ENCODE measurements at places on chromosomes 7 and 10. TPM values are rescaled to one million over a fixed set of nuclear protein-coding genes. Genes with fewer than 3 reads are reported as not detected.

Gene AGAP5
- total RNA-seq: 3.1 TPM

GRCh38 chr7:2713370-2713769, 25.4 kb downstream of the AMZ1 start:
- H3K36me3 ChIP-seq: peaks cover 9% of the 10 kb centered on the region
- no peak overlapping the region for H3K4me3 ChIP-seq
- peaks cover 1% of the 10 kb centered on the region for H3K4me1 ChIP-seq
- H3K27me3 ChIP-seq: no peaks in the 10 kb centered on the region

GRCh38 chr10:24622781-24623301, 100.8 kb downstream of the ARHGAP21 start:
- no peak overlapping the region for H3K27ac ChIP-seq
- no peaks in the 10 kb centered on the region for H3K4me1 ChIP-seq
- H3K36me3 ChIP-seq: no peaks in the 10 kb centered on the region
- no peak for DNase-seq
- no peaks in the 10 kb centered on the region for H3K27me3 ChIP-seq
- H3K4me3 ChIP-seq: no peak overlapping the region

DNA sequence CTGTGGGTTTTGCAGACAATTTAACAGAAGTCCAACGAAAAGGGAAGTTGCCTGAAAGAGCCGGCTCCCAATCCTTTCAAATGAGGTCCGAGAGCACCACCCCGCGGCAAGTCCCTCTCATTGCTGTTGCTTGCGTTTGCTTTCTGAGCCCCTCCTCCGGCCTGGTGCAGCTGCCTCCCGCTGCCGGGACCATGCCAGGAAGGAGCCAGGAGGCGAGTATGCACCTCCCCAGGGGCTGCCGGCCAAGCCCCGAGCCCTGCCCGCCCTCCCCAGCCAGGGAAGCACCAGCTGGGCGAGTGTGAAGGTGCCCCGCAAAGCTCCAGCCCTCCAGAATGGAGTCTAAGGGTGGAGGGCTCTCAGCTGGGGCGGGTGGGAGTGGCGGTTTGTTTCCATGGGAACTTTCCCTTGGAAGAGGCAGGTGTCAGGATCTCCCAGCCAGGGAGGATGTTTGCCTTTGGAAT, 25.8 kb upstream of the PPP2R2D start:
- DNase-seq: peak; percentile 68
- H3K4me3 ChIP-seq: peak overlapping the region; percentile 44
- no peaks in the 10 kb centered on the region for H3K4me1 ChIP-seq
- H3K36me3 ChIP-seq: no peaks in the 10 kb centered on the region
- H3K27ac ChIP-seq: no peak overlapping the region
- H3K27me3 ChIP-seq: no peaks in the 10 kb centered on the region

Gene TWIST1
- 0.31 TPM for total RNA-seq

GRCh38 chr10:97228130-97228774, 42.5 kb upstream of the SLIT1 start:
- DNase-seq: no peak
- H3K27ac ChIP-seq: no peak overlapping the region
- no peaks in the 10 kb centered on the region for H3K4me1 ChIP-seq
- peaks cover 15% of the 10 kb centered on the region for H3K36me3 ChIP-seq
- no peak overlapping the region for H3K4me3 ChIP-seq

DNA sequence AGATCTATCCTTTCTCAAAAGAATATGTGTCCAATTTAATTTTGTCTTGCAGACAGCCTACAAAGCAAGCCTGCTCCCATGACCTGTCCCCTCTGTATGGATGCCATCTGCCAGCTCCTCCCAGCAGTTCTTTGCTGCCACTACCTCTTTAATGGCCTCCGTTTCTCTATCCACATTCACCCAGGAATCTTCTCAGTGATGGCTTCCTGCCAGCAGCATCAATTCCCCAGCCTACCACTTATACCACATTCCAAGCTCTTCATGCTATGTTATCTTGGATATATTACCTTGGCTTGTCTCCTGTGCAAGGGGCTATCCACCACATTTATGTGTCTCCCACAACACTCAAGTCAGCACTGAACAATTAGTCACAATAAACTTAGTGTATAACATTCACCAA, 133.2 kb downstream of the VPS50 start:
- H3K27ac ChIP-seq: no peak overlapping the region
- no peak for DNase-seq
- no peak overlapping the region for H3K4me3 ChIP-seq
- H3K27me3 ChIP-seq: no peaks in the 10 kb centered on the region
- H3K36me3 ChIP-seq: no peaks in the 10 kb centered on the region
- no peaks in the 10 kb centered on the region for H3K4me1 ChIP-seq

GRCh38 chr7:105210721-105211205, 178.0 kb downstream of the SRPK2 start:
- no peaks in the 10 kb centered on the region for H3K27me3 ChIP-seq
- no peaks in the 10 kb centered on the region for H3K4me1 ChIP-seq
- H3K36me3 ChIP-seq: no peaks in the 10 kb centered on the region
- H3K4me3 ChIP-seq: no peak overlapping the region

- H3K36me3 ChIP-seq: no peaks in the 10 kb centered on the region
- H3K4me1 ChIP-seq: peaks cover 19% of the 10 kb centered on the region
- DNase-seq: no peak
- peaks cover 22% of the 10 kb centered on the region for H3K27me3 ChIP-seq
- no peak overlapping the region for H3K4me3 ChIP-seq
- no peak overlapping the region for H3K27ac ChIP-seq
Measured at GRCh38 chr10:101070098-101070497, 8.3 kb downstream of the KAZALD1 start.

DNA sequence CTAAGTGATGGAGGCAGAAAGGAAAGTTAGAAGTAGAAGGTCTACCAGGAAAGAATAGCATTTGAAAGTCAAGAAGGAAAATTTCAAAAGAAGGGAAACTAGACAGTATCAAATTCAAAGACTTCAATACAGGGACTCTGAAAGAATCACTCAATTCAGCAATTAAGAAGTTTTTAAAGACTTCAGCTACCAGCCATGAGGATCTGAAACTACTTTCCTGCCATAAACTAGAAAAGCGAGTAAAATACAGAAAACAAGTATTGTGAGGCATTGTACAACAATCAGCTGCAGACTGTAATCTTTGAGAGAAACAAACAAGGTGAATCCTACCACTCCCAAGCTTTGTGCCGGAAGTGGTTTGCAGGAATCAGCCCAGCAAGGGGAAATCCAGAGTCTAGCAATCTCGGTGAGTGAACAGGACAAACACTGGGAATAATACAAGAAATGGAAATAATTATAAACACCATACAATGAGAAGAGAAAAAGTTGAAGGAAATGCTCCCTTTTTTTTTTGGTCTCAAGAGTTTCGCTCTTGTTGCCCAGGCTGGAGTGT, 62.4 kb downstream of the ARHGAP12 start:
- H3K36me3 ChIP-seq: no peaks in the 10 kb centered on the region
- no peak for DNase-seq
- peaks cover 5% of the 10 kb centered on the region for H3K4me1 ChIP-seq
- no peaks in the 10 kb centered on the region for H3K27me3 ChIP-seq
- no peak overlapping the region for H3K27ac ChIP-seq

DNA sequence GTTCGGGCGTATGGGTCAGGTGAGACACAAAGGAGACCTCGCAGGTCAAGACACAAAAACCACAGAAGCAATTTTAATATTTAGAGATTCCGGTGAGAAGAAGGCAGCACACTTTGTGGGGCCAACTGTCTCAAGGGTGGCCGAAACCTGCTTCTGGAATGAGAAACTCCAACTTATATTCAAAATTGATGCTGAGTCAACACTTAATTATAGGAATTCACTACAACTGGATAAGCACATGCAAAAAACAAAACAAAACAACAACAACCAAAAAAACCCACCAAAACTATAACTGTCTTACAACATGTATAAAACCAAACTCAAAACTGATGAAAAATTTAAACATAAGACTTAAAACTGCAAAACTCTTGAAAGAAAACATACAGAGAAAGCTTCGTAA, 593.3 kb downstream of the POM121L12 start:
- no peaks in the 10 kb centered on the region for H3K4me1 ChIP-seq
- H3K36me3 ChIP-seq: no peaks in the 10 kb centered on the region
- no peak overlapping the region for H3K4me3 ChIP-seq
- H3K27ac ChIP-seq: no peak overlapping the region
- no peak for DNase-seq

- H3K27me3 ChIP-seq: no peaks in the 10 kb centered on the region
- H3K4me3 ChIP-seq: no peak overlapping the region
- DNase-seq: no peak
- no peaks in the 10 kb centered on the region for H3K36me3 ChIP-seq
- no peak overlapping the region for H3K27ac ChIP-seq
- H3K4me1 ChIP-seq: peaks cover 8% of the 10 kb centered on the region
Measured at GRCh38 chr10:58063861-58064480, 203.7 kb downstream of the IPMK start.

DNA sequence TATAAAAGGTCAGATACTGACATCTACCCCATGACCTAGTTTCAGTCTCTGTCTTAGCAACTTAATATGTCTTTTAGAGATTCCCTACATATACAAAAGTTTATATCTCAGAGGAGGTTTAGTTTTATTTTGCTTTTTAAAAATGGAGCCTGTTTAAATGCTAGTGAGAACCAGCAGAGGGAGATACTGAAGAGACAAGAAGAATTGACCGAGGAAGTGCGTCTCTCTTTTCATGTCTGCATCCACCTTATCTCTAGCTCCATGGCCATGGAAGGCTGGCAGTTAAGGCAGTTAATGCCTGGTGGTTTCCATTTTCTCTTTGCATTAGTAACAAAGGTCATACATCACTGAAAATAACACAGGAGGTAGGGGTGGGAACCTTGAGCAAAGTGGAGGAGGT, 10.7 kb downstream of the SUV39H2 start:
- no peaks in the 10 kb centered on the region for H3K4me1 ChIP-seq
- peaks cover 15% of the 10 kb centered on the region for H3K36me3 ChIP-seq
- H3K27me3 ChIP-seq: no peaks in the 10 kb centered on the region

Gene ELN
- total RNA-seq: 5.6 TPM

DNA sequence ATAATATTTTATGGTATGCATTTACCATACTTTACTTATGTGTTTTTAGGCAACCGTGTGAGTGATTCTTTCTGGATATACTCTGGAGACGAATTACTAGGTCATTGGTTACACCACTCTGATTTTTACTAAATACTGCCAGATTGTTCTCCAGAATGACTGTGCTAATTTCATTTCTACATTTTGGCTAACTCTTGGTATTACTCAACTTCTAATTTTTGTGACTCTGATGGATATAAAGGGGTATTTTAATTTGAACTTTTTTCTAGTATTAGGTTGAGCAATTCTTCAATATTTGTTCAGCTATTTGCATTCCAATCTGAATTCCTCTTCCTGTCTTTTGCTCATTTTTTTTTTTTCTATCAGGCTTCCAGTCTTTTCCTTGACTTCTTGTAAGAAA, 223.6 kb downstream of the MDFIC start:
- no peak overlapping the region for H3K27ac ChIP-seq
- no peaks in the 10 kb centered on the region for H3K27me3 ChIP-seq
- no peak for DNase-seq
- H3K4me3 ChIP-seq: no peak overlapping the region

Gene OR2A12
- total RNA-seq: not detected

DNA sequence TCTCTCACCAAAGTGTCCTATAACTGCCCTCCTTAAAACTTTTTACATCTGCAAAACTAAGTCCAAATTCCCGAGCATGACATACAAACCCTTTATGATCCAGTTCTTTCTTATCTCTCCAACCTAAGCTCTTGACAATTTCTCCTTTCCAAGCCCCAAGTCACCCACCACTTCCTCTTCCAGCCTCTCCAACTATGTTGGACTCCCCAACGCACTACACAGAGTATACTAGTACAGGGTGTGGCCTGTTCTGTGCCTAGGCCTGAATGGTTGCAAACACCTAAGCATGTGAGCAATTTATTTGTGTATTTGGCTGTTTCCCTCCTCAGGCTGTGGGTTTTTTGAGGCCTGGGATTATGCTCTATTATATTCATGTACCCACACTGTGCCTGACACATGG, 101.2 kb upstream of the APBB1IP start:
- H3K27me3 ChIP-seq: no peaks in the 10 kb centered on the region
- no peaks in the 10 kb centered on the region for H3K36me3 ChIP-seq
- H3K27ac ChIP-seq: no peak overlapping the region
- DNase-seq: no peak
- H3K4me1 ChIP-seq: no peaks in the 10 kb centered on the region

Gene DOCK4
- 26.9 TPM for total RNA-seq

GRCh38 chr10:6995831-6996230, 415.0 kb downstream of the SFMBT2 start:
- H3K36me3 ChIP-seq: no peaks in the 10 kb centered on the region
- DNase-seq: no peak
- no peak overlapping the region for H3K4me3 ChIP-seq

DNA sequence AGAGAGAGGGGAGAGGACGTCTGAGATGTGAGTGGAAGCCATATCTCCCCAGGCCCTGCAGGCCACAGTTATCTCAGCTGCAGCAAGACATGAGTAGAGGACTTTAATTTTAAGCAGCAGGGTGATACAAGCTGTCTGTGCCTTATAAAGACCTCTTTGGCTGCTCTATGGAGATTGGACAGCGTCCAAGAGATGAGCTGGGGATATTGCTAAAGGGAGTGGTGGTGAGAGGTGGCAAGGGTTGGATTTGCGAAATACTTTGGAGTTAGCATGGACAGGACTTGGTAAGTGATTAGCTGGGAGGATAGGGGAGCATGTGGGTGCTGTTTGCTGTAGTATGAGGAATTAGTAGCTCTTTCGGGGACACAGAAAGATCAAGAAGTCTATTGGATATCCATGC, 191.8 kb downstream of the CACNB2 start:
- H3K27ac ChIP-seq: no peak overlapping the region
- no peak for DNase-seq
- H3K4me3 ChIP-seq: no peak overlapping the region
- no peaks in the 10 kb centered on the region for H3K27me3 ChIP-seq
- H3K4me1 ChIP-seq: no peaks in the 10 kb centered on the region

DNA sequence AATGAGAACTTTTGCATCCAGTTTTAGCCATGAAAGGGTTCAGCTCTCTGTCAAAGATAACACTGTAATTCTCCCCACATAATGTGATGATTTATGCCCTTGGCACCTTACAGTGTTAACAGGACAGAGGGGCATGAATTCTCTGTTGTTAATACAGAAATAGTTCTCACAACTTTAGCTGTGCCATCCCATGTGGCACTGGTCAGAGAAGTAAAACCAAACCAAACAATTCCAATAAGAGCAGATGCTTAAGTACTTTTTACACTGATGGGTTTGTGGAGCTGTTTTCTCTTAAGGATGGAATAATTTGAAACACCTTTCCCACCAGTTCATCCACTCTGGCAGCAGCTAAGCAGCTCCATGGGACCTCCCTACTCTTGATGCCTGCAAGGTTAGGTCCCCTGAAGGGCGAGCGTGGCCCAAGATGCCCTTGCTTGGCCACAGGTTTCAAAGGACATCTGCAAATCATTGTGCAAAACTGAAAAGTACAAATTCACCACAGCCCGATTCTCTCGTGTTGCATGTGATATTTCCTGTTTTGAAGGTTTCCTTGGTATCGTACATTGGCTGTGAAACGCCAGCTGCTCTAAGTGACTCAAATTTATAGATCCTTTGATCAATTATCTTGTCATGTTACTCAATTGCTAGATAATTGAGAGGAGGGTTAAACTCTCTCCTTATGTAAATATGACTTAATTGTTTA, 82.5 kb upstream of the CREB5 start:
- H3K27ac ChIP-seq: no peak overlapping the region
- no peaks in the 10 kb centered on the region for H3K27me3 ChIP-seq
- H3K4me3 ChIP-seq: no peak overlapping the region
- H3K4me1 ChIP-seq: no peaks in the 10 kb centered on the region
- no peak for DNase-seq
- no peaks in the 10 kb centered on the region for H3K36me3 ChIP-seq

GRCh38 chr10:113866551-113867394, 12.3 kb downstream of the NHLRC2 start:
- no peak for DNase-seq
- H3K27ac ChIP-seq: no peak overlapping the region
- no peaks in the 10 kb centered on the region for H3K36me3 ChIP-seq
- no peak overlapping the region for H3K4me3 ChIP-seq
- H3K27me3 ChIP-seq: no peaks in the 10 kb centered on the region
